Activated CD8-positive, alpha-beta memory T cell treated with anti-CD3 and anti-CD28 coated beads for 1 hour (primary cell): ENCODE measurements at places on chromosomes 1 and 21.

DNA sequence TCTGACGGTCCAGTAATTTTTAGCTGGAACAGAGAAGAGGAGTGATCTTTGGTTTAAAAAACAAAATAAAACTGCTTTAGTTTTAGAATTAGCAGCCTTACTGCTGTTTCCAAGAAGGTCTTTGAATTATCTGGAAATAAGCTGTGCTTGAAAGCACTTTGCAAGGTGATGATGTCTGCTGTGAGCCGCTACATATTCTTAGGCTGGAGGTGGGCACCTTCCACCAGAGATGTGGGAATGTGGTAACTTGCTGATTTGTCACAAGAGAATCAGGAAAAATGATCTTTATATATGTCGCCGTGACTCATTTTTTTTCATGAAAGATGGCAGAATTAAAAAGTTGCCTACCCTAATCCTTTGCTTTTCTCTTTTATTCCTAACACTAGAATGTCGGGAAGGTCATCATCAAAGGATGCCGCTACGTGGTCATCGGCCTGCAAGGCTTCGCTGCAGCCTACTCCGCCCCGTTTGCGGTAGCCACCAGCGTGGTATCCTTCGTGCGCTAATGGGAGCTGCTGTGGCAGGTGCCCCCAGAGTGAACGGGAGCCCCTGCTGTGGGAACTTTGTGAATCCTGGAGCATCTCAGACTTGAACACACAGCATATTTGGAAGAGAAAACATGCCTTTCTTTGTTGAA lies 6.2 kb downstream of the C1orf115 start:
- no peak for DNase-seq

- no peak for DNase-seq
These were observed 850 bp downstream of the SESN2 start for GRCh38 chr1:28259934-28260802.

DNA sequence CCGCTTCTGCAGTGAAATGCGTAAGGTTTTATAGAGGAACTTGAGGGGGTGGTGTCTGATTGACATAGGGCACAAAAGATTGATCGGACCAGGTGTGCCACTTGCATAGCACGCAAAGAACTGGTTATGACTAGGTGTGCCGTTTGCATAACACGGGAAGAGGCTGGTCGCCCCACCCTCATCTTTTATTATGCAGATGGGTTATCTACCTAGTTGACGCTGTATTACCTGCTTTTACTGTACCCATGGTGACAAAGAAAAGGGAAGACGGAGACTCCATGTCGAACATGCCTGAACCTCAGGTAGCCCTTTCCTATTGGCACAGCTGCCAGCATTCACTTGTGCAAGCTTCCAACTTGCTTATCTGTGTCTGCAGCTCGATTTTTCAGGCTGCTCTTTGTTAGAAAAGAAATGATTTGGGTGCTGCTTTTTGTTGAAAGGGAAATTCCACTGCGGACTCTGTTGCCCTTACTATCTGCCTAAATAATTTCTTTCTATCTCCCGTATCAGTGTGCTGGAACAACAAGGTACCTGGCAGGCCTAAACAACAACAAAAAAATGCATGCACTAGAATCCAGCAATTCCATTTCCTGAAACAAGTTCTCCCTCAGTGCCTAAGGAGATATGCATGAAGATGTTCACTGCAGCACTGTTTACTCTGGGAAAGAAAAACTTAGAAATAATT lies 194.4 kb upstream of the KAZN start:
- DNase-seq, result no peak

GRCh38 chr1:176073524-176074157 lies 133.4 kb downstream of the COP1 start:
- no peak for DNase-seq

DNA sequence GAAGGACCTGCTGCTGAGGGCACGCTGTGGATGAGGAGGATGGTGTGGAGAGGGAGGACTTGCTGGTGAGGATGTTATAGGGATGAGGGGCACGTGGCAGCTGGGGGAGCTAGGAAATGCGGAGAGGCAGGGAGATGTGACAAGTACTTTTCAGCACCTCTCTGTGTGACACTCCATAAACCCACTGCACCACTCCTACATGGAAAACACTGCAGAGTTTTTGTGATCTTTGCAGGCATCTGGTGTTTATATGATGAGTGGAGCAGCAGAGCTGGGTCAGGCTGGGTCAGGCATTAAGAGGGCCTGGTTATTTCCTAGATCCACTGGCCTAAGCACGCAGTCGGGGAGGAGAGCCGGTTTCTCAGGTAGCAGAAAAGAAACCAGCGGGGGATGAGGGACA lies 167.3 kb upstream of the COA6 start:
- DNase-seq, result no peak

DNA sequence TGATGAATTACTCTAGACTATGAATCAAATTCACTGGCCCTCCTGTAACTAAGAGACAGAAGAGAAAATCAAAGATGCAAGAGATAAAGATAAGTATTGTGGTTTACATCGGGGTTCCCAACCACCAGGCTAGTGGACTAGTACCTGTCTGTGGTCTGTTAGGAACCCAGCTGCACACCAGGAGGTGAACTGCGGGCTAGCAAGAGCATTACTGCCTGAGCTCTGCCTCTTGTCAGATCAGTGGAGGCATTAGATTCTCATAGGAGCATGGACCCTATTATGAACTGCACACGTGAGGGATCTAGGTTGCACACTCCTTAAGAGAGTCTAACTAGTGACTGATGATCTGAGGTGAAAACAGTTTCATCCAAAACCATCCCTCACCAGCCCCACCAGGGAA lies 58.9 kb upstream of the DUSP10 start:
- no peak for DNase-seq

DNA sequence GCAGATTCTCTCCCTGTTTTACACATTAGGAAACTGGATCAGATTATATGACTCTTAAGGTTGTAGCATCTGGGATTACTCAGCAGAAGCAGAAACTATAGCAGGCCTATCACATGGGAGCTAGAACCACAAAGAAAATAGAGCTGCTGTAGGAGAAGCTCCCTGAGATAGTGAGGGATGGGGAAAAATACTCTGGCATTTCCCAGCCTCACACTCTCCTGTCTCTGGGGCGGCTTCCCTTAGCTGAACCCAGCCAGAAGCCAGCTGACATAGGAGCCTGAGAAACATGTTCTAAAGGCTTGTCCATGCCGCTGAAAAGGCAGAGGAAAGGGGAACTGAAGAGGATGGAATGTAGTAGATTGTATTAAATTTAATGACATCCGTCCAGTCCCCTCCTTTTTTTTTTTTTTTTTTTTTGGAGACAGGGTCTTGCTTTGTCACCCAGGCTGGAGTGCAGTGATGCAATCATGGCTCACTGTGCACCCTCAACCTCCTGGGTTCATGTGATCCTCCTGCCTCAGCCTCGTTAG lies 76.8 kb upstream of the DNAJC6 start:
- DNase-seq, result no peak
